ENCODE measurements at places on chromosomes 16 and 17.

- no peak for DNase-seq
Measured at GRCh38 chr17:58339755-58340404, 11.3 kb upstream of the TSPOAP1 start.

DNA sequence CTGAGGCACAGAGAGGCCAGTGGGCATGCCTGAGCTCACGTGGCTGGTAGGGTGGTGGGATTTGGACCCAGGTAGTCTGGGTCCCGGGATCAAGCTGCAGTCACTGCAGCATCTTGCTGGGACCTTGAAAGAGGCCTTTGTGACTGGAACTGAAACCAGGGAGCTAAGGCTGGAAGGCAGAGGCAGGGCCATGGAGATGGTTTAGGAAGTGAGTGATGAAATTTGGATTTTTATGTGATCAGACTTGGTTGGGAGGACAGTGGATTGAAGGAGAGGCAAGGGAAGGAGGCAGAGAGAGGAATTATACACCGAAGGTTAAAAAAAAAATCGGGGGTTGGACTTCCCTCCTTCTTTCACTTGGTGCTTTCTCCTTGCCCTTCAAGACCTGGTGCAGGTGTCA, 255.4 kb upstream of the CACNG5 start:
- DNase-seq, result no peak

DNA sequence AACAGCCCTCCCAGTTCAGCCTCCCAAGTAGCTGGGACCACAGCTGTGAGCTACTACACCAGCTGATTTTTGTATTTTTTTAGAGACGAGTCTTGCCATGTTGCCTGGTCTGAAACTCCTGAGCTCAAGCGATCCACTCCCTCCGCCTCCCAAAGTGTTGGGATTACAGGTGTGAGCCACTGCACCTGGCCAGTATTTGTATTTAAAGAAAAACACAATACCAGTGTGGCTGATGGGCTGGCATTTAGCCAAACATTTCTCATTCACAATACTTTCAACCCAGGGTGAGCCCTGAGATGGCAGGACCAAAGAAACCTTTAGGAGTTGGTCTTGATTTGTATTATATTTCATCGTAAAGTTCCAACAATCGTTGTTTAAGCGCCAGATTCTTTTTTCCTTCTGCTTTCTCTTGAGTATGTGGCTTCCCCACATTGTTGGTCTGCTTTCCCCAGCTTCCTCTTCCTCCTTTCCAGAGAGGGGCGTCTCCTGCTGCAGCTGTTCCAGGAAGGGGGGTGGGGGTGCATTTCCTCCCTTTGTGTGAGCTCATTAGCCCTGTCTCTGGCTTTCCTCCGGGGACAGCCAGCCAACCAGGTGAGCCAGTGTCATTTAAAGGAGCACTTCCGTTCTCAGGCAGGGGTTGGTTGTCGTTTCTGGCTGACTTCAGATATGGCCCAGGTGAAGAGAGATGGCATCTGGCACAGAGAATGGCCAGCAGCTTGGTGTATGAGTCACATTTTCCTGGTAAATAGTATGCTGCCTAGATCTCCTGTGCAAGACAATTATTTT, 79.9 kb downstream of the GPRC5B start:
- peak; percentile 63 for DNase-seq

DNA sequence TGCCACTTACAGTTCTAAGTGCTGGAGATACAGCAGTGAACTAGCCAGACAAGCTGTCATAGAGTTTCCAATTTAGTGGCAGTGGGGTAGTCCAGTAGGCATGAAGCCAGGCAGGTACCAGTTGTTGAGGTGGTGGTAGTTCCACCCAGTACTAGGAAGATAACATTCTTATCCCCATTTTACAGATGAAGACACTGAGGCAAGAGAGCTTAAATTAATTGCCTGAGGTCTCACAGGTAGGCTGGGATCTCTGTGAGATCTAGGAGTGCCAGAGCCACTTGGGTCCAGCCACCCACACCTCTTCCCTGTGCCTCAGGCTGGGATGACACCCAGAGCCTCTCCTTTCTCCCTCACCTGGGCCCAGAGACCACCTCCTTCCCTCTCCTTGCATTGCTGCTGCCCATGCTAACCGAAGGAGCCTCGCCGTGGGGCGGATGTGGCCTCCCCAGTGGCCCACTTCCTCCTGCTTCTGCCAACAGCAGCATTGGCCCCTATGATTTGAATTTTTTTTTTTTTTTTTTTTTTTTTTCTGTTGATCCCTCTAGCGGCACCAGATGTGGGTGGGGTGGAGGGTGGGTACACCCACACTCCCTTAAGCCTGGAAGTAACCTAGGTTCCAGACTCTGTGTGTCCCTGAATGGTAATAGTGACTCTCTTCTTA, 114.0 kb downstream of the PRKCB start:
- no peak for DNase-seq

DNA sequence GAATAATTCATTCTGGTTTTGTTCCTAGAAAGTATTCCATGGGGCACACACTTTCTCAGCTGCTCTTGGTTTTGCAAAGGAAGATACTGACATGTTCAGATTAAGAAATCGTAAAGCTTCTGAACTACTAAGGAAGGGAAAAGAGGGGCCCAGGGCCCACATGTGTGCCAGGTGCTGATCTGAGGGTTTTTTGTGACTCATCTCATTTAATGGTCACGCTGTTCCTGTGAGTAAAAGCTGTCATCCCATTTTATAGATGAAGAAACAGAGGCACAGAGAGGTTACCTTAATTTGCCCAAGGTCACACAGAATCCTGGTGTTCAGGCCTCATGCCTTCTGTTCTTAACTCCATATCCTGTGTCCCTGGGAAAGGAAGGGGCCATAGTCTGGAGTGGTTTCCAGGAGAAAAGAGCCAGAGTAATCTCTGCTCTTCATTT, 113.2 kb downstream of the MSI2 start:
- no peak for DNase-seq

- DNase-seq, result no peak
Measured at GRCh38 chr17:30921544-30922196, at the start of gene ADAP2. Gene ADAP2 (plus strand): TSS chr17:30921945. CDS start chr17:30922015, 70 bp downstream.

- no peak for DNase-seq
Measured at GRCh38 chr16:67934306-67935100, 2.1 kb downstream of the PSMB10 start.

- DNase-seq, result peak; percentile 20
Measured at GRCh38 chr17:82457073-82457928, 1.2 kb upstream of the NARF start.

DNA sequence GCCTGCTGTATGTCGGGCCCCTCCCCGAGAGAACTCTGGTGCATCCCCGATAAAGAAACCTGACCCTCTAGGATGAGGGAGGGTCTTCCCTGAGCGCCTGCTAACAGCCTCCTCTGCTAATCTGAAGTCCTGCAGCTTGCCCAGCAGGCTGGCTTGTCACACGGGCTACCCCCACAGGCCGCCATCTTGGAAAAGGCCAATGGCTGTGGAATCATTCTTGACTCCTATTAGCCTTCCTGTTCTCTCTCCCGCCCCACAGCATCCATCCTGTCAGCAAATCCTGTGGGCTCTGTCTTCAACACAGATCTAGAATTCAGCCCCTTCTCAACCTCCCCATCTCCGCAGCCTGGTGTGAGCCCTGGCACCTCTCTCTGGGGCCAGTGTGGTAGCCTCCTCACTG, 12.0 kb downstream of the IL4R start:
- DNase-seq, result no peak

DNA sequence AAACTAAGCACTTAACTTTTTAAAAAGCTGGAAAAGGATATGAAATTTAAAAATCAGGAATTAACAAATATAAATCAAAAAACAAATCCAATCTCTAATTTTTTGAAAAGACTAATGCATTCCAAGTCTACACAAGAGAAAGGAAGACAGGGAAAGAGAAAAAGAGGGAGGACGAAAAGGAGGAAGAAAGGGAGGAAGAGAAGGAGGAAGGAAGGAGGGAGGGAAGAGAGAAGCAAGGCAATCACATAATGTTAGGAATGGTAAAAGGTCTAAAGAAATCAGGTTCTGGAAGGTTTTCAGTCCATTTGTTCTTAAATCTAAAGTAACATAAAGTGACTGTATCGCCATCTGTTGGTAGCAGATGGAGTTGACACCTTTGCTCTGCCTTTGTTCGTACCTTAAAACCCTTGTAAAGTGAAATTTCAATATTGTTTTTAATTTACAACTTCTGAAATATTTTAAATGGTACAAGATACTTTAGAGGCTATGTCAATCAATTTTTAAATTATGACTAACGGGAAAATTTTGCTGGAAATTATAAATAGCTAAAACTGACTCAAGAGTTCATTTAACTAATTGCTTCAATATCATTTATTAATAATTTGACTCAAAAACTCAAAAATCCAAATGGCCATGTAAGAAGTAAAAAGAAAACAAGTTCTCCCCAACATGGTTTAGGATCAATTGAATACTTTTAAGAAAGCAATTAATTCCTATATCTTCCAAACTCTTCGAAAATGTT, 20.4 kb upstream of the CDYL2 start:
- DNase-seq, result peak; percentile 53

- peak; percentile 94 for DNase-seq
Measured at GRCh38 chr16:55760310-55761001, 72.4 kb downstream of the CES1 start.

DNA sequence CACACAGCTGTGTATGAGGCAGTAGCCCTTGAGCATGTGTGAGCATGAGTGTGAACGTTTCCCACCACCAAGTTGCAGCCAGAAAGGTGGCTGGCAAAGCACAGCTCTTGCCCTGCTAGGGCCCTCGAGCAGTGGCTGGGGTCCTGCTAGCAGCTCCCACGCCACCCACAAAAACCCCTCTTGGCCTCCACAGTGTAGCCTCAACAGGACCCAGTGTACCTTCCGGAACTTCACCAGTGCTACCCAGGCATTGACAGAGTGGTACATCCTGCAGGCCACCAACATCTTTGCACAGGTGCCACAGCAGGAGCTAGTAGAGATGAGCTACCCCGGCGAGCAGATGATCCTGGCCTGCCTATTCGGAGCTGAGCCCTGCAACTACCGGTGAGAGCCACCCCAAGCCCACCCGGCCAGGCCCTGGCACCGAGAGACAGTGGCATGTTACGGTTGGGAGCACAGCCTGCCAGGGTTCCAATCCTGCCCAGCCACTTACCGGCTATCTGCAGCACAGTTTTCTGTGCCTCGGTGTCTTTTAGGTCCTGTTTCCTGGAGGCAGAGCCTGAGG, 53.1 kb downstream of the SCNN1B start:
- DNase-seq, result no peak

DNA sequence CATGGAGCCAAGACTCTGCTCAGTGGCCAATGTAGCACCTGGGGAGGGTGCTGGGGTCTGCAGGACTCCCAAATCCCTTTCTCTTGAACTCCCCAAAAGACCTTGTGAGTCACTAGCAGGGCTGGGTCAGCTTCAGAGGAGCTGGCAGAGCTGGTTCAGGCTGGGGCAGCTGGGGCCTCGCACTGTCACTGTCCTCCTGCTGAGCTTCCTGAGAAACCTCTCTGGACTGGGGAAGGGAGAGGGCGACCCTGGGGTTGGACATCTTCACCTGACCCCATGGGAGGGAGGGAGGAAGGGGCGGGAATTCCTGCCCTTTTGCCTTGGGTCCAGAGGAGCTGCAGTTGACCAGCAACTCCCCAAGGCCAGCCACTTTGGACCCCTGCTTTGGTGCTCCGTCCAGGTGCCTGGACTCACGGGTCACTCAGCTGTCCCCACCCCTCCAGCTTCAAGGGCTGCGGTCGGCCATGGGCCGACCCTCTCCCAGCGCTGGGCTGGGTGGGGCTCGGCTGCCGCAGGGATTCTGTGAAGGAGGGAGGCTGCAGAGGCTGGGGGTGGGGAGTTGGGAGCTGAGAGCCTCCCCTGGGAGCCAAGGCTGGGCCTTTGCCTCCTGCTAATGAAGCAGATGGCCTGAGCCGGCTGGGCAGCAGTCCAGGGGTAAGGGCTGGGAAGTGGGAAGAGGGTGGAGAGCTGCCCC, 9.2 kb downstream of the FMNL1 start:
- no peak for DNase-seq

All from left lung (tissue), 14 donors.